ENCODE measurements at places on chromosomes 13 and 19.

- peak; percentile 13 for DNase-seq
These were observed 39.1 kb upstream of the TFDP1 start for GRCh38 chr13:113545455-113545930.

DNA sequence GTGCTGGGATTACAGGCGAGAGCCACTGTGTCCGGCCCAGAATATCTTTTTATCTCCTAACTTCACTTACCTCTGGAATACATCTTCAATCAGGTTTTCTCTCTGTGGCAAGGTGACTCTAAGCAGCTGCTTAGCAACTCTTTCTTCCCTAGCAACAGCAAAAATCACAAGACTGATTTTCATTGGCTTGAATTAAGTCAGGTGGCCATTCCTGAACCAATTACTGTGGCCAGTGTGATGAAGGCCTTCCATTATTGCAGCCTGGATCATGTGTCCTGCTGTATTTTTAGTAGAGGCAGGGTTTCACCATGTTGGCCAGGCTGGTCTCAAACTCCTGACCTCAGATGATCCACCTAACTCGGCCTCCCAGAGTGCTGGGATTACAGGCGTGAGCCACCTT, 9.0 kb upstream of the LTBP4 start:
- no peak for DNase-seq

GRCh38 chr19:55579766-55580621, 654 bp downstream of the ZNF579 start:
- no peak for DNase-seq

DNA sequence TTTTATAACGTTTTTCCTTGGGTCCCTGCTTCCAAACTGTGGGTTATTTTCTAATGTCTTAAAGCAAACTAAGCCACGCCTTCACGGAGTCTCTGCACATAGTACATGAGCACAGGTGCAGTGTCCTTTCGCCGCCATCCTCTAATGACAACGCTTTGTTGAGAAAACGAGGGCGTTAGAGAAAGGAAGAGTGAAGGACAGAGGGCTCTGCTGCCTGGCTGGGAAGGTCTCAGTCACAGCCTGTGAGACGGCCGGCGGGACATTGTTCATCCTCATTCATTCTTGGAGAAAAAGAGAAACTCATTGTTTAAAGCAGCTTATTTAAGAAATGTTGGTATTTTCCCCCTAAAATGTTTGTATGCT, 9.5 kb downstream of the IL17D start:
- no peak for DNase-seq

DNA sequence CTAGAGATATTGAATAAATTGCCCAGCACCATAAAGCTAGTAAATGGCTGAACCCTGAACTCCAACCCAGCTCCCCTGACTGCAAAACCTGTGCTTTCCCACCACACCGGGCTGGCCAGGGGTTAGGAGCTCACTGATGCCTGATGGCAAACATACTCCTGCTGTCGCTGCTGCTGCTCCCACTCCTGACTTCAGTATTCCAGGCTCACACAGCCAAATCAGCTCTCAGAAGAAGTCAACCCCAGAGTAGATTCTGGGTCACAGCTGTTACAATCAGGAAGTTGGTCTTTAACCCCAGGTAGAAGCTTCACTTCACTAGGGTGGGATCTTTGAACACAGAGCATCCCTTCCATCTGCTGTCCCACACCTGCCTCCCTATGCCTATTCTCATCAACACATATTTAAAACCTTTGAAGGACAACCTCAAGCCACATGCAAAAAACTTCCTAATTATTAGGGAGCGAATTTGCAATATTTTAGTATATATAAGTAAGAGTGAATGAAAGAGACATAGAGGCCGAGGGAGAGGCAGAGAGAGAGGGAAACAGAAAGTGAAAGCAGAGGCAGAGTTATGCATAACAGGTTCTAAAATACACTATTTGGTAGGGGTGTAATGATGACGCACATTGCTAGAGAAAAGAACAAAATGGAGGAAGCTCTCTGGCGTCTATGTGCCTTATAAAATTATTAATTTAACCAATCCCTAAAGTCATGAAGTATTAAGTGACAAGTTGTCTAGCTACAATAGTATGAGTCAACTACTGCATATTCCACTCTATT, 99.4 kb upstream of the SERP2 start:
- DNase-seq: peak; percentile 39

DNA sequence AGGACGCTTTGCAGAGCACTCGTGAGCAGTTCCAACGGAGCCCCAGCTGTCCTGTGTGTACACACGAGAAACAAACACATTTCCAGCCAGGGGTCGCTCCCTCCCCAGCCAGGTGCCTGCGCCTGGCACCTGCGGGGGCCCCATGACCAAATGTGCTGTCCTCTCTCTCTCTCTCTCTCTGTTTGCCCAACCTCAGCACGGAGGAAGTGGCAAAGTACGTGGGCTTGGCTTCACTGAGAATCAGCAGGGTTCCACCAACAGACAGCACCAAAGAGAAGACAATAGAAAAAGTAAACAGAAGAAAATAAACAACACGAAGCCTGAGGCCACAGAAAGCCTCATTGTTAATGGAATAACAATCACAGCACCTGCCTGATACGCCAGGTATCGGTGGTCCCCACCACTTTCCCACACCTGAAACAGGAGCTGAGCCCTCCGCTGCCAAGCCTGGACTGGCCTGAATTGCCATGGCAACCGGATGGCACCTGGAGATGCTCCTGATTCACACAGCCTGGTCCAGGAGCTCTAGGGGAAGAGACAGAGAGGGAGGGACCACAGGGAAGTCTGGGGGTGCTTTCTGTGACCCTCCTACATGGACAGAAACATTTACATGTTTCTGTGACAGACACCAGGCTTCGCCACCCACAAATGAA, 103.9 kb upstream of the CACNA1A start:
- no peak for DNase-seq

DNA sequence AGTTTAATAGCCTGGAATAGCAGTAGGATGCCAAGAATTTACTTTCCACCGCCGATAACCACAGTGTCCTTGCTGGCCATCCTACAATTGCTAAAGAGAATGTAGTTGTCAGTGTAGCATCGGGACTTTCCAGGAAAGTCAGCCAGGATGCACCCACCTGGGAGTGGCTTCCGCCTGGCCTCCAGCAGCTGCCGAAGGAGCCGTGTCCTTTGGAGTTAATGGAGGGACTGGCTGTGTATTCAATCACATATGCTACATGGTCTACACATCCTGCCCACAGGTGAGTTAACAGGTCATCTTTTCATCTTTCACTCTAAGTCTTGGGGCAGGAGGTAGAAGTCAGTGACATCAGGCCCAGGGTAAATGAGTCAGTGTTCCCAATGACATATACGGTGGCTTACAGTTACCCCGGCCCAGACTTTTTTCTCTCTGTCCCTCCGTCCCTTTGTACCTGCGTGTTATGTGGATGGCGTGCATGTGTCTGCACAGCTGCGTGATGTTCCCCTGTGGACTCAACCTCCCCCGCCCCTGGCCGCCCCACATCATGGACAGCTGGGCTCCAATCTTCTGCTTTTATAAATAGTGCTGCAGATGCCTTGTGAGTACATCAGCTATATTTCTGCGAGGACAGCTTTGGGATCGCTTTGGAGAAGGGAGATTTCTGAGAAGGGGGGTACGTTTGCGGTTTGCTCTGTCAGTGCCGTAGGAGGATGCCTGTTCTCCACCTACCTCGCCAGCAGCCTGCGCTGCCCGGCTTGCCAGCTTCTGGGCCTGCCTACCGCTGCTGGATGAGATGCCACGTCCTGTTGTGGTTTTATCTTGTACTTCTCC, 63.1 kb downstream of the ATP11A start:
- DNase-seq: no peak

DNA sequence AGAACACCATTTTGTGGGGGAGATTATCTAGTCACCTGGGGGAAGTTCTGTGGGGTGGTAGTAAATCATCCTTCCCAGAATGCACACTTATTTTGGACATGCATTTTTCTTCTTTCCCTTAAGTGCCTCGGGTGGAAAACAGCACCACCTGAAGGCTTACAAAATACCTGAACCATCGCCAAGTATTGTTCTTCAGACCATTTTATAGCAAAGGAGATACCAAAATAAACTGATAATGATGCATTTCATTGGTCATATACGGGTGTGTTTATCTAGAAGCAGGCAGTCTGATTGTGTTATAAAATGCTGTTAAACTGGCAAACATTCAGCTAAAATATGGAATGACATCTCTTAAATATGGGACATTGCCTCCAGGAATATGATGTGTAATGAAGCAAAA, 1034.7 kb downstream of the SLITRK1 start:
- DNase-seq: no peak

DNA sequence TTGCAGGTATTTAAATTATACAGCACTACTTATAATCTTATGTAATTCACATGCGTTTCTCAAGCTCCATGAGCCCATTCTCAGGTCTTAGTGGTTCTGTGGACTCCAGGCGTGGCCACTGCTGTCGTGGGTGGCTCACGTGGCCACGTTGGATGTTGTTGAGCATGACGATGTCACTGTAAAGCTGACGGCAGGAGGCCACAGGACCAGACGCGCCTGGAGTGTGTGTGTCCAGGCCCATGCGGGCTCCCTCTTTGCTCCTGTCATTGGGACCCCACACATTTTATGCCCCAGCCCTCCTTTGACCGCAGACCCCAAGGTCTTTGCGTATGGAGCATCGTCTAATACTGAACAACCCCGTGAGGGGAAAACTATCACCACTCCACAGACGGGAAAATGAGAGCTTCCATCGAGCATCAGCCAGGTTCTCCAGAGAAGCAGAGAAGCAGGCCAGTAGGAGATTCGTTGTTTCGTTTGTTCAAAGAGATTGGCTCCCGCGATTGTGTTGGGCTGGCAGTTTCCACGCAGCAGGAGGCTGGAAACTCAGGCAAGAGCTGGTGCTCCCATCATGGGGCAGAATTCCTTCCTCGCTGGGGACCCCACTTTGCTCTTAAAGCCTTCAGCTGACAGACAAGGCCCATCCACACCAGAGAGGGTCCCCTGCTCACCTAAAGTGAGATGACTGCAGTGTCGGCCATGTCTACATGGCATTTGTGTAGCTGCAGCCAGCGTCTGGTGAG, 129.3 kb upstream of the SPACA7 start:
- DNase-seq: no peak

DNA sequence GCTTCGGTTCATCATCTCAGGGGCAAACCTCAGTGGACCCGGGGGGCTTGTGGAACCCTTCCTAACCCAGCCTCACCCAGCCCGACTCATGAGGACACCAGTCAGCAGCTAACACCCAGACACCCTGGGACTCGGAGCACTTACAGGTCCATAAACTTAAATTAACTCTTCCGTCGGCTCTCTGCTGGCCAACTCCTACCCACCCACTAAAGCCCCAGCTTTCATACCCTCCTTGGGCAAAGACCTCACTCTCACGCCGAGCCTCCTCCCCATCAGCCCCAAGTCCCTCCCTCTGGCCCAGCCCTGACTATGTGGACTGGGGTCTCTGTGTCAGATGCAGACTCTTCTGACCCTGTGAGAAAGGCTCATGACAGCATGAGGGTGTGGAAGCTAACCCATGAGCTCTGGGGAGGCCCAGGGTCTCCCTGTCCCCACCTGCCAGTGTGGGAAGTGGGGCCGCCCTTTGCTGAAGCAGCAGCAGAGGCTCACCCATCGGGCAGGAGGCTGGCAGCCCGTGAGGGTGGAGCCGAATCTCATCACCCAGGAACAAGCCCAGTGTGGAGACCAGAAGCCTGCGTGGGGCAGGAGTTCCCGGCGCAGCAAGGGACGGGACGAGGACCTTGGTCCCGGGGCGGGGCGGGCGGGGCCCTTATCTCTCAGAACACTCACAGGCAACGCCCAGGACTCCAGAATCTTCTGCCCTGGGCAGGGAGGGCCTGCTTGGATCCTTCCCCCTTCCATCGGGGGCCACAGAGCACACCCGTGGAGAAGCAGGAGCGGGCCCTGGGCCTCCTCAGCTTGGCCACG, 19.8 kb downstream of the TCF3 start:
- no peak for DNase-seq

GRCh38 chr13:78806457-78806856, 147.5 kb upstream of the OBI1 start:
- no peak for DNase-seq

DNA sequence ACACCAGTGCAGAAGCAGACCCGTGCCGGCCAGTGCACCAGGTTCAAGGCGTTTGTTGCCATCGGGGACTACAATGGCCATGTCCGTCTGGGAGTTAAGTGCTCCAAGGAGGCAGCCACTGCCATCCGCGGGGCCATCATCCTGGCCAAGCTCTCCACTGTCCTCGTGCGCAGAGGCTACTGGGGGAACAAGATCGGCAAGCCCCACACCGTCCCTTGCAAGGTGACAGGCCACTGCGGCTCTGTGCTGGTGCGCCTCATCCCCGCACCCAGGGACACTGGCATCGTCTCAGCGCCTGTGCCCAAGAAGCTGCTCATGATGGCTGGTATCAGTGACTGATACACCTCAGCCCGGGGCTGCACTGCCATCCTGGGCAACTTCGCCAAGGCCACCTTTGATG, 10.1 kb downstream of the ZNF44 start:
- DNase-seq: no peak

- no peak for DNase-seq
These were observed 72.6 kb upstream of the C13orf46 start for GRCh38 chr13:114046431-114046975.

- no peak for DNase-seq
These were observed 226.4 kb downstream of the PCDH17 start for GRCh38 chr13:57857945-57858344.

DNA sequence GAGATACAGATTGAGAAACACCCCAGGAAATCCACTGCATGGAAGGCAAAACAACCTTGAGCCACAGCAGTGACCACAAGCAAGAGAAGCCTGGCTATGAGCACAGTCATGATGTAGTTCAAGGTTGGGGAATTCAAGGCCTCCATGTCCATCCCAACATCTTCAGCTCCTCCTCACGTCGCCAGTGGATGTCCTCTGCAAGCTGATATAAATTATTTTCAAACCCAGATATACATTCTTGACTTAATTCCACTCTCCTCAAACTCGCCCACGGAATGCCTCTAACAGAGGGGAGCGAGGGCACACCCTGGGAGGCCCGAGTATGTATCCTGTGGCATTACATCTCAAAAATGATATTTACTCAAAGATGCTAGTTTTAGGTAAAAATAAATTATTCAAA, 105.5 kb downstream of the SHISA2 start:
- no peak for DNase-seq

DNA sequence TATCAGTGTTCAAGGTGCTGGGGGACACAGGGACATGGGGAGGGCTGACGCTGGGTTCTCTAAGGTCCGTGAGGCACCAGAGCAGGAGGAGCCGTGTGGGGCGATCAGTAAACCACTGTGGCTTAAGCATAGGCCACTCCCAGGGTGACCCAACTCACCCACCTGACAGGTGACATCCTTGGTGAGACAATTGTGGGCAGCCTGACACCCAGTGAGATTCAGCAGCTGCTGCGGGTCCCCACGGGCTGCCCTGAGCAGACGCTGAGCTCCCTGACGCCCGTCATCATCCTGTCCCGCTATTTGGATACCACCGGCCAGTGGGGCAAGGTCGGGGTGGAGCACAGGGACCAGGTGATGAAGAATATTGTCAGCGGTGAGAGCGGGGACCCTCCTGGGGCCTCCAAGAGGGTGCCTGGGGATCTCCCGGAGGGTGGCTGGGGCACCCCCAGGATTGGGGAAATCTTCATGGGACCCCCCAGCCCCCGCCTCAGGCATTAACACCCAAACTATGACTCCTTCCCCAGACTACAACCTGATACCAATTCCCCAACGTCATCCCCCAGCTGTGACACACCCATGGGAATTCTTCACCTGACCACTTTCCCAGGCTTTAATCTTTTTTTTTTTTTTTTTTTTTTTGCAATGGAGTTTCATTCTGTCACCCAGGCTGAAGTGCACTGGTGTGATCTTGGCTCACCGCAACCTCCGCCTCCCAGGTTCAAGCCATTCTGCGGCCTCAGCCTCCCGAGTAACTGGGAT, 33.3 kb upstream of the SHFL start:
- no peak for DNase-seq

Data from AG09309 (cell line).